Spinal cord (tissue), 10 donors: ENCODE measurements at places on chromosomes 7 and 10. TPM values are rescaled to one million over a fixed set of nuclear protein-coding genes. Genes with fewer than 3 reads are reported as not detected.
A peak's percentile ranks its signal among the peaks of the same experiment; 100 is the strongest.

GRCh38 chr7:12291870-12292269, 80.8 kb downstream of the TMEM106B start:
- DNase-seq = no peak
- H3K36me3 ChIP-seq = no peaks in the 10 kb centered on the region
- H3K27ac ChIP-seq = no peak overlapping the region
- no peak overlapping the region for H3K4me3 ChIP-seq
- H3K27me3 ChIP-seq = no peaks in the 10 kb centered on the region
- no peaks in the 10 kb centered on the region for H3K4me1 ChIP-seq

DNA sequence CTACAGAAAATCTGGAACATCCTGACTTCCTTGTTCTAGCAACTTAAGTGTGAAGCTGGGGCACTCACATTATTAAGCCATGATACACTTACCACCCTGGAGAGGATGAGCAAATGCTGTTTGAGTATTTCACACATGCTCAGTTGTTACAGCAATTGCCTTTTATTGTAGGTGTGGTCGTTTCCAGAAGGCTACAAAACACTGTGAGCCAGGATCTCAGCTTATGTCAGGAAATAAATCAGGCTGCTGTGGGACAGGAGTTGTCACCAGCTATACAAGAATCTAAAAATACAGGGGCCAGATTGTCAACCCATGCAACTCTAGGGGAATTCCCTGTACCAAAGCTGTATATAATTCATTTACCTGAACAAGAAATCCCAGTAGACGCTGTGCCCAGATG, 273.3 kb upstream of the SP4 start:
- H3K27ac ChIP-seq = no peak overlapping the region
- no peak overlapping the region for H3K4me3 ChIP-seq
- DNase-seq = no peak
- no peaks in the 10 kb centered on the region for H3K36me3 ChIP-seq
- no peaks in the 10 kb centered on the region for H3K4me1 ChIP-seq

DNA sequence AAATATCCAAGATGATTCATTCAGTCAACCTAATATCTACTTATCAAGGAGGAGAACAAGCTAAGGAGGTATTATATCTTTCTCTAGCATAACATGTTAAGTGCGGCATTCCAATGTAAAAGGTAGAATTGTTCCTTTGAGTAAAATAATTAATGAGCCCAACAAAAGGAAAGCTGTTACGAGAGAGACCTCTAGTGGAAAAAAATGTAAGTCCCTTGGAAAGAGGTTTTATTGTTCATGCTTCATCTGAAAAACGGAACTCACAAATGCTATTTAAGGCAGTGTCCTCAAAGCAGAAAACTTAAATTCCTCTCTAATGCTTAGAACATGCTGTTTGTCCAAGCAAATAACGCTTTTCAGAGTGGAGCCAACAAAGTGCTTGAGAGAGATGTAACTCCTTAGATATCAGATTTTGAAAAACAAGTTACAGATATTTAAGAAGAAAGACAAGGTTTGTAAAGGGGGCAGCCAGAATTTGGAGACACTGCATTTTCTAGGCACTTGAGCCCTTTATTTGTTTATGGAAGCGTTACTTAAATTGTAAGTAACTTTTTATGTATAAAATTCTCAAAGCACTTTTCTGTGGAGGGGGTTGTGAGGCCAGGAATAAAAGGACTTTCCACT, 119.9 kb downstream of the TFEC start:
- H3K27me3 ChIP-seq = no peaks in the 10 kb centered on the region
- DNase-seq = peak; percentile 36
- H3K36me3 ChIP-seq = no peaks in the 10 kb centered on the region
- no peaks in the 10 kb centered on the region for H3K4me1 ChIP-seq

DNA sequence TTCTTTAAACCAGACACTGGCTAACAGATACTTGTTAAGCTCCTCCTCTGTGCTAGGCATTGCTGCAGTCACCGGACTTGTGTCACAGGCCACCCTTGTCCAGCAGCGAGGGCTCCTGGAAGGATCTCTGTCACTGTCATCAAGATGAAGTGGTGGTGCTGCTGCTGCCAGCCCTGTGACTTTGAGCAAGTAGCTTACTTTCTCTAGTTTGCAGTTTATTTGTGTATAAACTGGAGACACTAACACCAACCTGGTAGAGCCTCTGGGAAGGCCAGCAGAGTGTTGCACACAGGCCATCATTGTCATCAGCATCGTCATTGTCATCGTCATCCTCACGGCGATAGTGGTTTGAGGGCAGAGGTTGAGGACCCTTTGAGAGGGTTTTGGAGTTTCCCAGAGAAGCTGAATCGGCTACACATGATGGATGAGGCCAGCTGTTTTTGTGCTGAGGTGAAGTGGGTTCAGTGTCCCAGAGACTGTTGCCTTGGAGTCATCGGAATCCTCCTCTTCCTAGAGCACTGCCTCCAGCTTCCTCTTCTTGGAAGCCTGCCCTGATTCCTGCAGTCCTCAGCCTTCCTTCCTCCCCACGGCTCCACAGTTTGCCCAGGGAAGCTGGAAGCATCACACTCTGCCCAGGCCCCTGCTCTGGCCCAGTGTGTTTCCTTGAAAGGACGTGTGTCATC, 128.4 kb downstream of the GRK5 start:
- no peak for DNase-seq
- H3K36me3 ChIP-seq = peaks cover under 1% of the 10 kb centered on the region
- peak overlapping the region; percentile 35 for H3K27ac ChIP-seq
- peaks cover 41% of the 10 kb centered on the region for H3K4me1 ChIP-seq
- no peaks in the 10 kb centered on the region for H3K27me3 ChIP-seq

GRCh38 chr7:72244826-72245398, 167.2 kb downstream of the CALN1 start:
- no peak overlapping the region for H3K4me3 ChIP-seq
- no peaks in the 10 kb centered on the region for H3K4me1 ChIP-seq
- H3K36me3 ChIP-seq = no peaks in the 10 kb centered on the region
- no peak for DNase-seq

GRCh38 chr10:22340329-22341189, 4.7 kb upstream of the SPAG6 start:
- H3K36me3 ChIP-seq = no peaks in the 10 kb centered on the region
- peak; percentile 93 for DNase-seq
- H3K4me1 ChIP-seq = peaks cover 31% of the 10 kb centered on the region
- peaks cover 94% of the 10 kb centered on the region for H3K27me3 ChIP-seq
- peak overlapping the region; percentile 70 for H3K4me3 ChIP-seq
- peak overlapping the region; percentile 71 for H3K27ac ChIP-seq

- DNase-seq = peak; percentile 52
- peaks cover 17% of the 10 kb centered on the region for H3K4me1 ChIP-seq
- peaks cover 3% of the 10 kb centered on the region for H3K27me3 ChIP-seq
- peak overlapping the region; percentile 70 for H3K27ac ChIP-seq
These were observed 69.7 kb downstream of the CALML3 start for GRCh38 chr10:5594271-5595049.

Gene TSPAN33
- total RNA-seq = 17.4 TPM
